Kidney tubule cell (primary cell): ENCODE measurements at places on chromosomes 11 and 22.

DNA sequence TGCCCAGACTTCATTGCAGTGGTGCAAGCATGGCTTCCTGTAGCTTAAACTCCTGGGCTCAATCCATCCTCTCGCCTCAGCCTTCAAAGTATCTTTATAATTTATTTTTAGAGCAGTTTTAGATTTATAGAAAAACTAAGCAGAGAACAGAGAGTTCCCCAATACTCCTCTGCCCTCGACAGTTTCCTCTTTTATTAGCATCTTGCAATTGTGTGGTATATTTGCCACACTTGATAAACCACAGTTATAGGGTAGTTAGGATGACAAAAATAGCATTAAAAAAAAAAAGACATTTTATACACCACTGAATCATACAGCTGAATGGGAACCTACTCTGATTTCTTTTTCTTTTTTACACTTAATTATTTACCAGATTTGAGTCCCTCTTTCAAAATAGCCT is 31.2 kb downstream of the MS4A2 start:
- DNase-seq, result no peak

DNA sequence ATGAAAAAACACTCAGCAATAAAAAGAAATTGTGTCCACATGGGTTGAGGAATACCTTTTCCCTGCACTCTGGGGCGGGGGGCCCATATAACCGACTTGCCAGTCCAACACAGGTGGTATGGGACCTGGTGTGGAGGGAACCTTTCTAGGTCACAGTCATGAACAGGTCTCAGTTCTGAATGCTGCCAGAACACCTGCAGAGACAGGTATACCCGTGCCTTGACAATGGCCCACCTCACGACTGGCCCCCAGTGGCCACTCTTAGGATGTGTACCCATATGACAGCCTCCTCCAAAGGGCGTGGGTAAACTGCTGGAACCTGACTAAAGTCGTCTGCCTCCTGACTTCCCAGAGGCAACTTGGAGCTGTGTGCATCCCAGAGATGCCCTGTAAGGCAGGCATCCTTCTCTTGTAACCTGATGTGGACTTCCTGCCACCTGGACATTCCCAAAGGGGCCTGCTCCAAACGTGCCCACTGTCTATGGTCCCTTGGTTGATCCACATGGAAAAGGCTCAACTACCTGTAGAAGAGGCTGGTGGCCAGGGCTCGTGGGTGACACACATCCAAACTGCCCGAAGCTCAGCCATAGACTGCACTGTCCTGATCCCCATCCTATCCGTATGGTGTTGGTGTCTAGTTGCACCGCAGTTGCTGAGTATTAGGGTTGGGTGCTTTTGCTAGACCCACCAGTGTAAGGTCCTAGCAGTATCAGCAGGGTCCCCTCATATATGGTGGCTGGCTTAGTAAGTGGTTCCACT is 859.3 kb downstream of the BRD1 start:
- DNase-seq, result peak; percentile 43

- no peak for DNase-seq
Observed at GRCh38 chr22:43205261-43205691, 18.3 kb upstream of the TTLL12 start.

GRCh38 chr11:34970480-34970879 is 54.1 kb downstream of the PDHX start:
- DNase-seq, result no peak

GRCh38 chr11:5703741-5704536 is 14.3 kb downstream of the TRIM22 start:
- DNase-seq, result no peak

DNA sequence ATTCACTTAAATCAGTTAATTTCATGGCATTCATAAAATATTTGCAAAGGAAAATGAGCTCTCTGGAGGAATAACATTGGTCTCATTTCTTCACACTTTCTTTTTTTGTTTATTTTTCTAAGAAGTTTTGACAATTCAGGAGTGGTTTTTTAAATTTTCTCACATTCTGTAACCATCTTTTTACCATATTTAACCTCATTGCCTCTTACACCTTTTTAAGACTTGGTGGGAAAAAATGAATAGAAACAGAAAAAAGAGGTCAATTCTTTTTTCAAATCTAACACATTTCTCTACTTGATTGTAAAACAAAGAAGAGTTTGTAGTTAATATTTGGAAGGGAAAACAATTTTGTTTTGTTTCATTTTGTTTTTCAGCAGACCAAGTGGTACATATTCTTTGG is 1034.7 kb upstream of the RAG2 start:
- DNase-seq, result no peak

- no peak for DNase-seq
Observed at GRCh38 chr11:32566517-32566916, 17.1 kb upstream of the EIF3M start.

DNA sequence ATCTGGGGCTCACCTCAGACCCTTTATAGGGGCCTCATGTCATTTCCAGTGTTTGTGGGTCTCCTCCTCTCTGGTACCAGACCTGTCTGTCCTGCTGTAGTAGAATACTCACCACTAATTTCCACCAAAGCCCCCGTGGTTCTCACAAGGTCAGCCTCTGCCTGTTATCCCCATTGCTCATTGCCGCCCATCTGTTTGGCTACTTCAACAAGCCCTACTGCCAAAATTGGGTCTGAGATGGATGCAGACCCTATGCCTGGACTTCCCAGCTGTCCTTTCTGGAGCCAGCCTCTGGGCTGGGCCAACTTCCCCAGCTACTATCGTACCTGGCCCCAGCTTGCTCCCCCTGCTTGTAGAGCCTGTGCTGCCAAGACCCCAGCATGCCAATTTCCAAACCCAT is 152.1 kb upstream of the ISX start:
- DNase-seq, result no peak

DNA sequence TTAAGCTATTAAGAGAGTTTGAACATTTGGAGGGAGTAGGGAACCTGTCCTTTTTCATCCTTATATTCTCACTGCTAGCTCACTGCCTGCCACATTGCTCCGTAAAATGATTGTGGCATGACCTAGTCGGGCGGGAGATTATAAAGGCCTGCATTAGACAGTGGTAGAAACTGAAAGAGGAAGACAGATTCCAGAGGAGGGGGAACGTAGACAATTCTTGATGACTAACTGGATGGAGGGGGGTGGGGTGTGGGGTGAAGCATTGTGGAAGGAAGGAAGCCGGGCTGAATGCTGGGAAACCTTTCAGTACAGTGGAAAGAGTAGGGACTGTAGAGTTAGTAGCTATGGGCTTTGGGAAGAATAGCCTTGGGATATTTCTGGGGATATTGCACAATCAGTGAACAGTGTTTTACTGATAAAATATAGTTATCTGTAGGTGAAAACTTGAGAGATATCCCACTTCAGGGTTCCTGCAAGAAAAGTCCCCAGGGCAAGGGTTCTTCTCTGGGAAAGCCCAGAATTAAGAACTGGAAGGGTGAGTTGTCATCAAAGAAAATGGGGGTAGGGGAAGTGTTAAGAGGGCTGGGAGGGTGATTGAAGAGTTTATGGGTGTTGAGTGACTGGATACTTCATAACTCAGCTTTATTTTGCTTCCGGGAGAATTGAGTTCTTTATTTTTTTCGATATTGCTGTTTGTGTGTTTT is 2.1 kb downstream of the MED15 start:
- DNase-seq, result peak; percentile 92

GRCh38 chr22:45238076-45238956 is 2.4 kb downstream of the KIAA0930 start:
- DNase-seq, result no peak
